ENCODE measurements at places on chromosomes 5 and 9.

GRCh38 chr9:76651119-76651705 is 113.0 kb upstream of the PCA3 start:
- no peak for DNase-seq

DNA sequence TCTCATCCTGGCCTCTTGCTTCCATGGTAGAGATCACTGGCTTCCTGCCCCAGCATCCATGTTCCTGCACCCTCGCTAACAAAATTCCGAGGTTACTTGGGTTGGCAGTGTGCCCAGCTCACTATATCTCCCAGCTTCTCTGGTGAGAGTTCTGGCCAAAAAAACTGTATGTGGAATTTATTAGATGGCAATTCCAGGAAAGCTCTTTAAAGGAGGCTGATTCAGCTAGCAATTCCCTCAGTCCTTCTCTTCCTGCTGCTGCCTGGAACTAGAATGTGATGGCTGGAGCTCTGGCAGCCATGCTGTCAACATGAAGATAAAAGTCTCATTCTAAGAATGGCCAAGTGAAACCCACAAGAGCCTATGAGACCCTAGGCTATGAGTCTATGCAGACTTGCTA is 88.8 kb downstream of the SECISBP2 start:
- DNase-seq: no peak

DNA sequence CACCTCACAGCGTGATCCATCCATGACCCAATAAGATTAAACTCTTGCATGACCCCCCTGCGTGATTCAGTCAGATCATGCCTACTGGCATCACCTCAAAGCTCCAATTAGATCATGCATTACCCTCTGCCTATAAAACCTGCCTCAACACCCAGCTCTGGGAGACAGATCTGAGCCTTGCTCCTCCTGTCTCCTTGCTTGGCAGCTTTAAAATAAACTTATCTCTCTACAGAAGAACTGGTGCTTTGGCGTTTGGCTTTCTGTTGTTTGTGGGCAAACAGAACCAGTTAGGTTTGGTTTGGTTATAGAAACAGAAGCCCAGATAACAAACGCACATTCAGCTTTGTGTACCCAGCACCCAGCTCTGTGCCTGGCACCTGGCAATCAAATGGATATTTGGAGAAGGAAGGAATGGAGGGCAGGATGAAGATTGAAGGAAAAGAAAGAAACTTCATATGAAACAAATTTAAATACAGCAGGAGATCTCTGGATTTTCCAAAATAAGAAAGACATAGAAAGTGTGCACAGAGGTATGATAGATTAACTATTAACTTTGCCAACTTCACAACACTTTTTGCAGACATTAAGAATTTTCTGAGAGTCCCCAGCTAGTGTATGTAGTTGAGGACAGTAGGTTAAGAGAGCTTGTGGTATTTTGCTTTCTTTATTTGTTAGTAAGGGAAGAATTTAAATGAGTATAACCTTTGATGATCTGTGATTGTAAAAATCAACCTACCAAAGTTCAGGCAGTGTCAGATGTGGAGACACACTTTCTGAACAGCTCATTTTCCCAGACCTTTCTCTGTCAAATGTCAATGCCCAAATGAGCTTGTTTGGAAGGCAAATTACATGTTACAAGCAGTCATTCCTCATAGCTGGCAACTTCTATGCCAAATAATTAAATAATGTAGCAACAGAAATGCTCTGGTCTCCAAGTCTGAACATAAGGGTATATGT is 102.1 kb upstream of the ASTN2 start:
- DNase-seq: no peak

GRCh38 chr9:87010626-87011025 is 63.3 kb upstream of the GAS1 start:
- DNase-seq: no peak

DNA sequence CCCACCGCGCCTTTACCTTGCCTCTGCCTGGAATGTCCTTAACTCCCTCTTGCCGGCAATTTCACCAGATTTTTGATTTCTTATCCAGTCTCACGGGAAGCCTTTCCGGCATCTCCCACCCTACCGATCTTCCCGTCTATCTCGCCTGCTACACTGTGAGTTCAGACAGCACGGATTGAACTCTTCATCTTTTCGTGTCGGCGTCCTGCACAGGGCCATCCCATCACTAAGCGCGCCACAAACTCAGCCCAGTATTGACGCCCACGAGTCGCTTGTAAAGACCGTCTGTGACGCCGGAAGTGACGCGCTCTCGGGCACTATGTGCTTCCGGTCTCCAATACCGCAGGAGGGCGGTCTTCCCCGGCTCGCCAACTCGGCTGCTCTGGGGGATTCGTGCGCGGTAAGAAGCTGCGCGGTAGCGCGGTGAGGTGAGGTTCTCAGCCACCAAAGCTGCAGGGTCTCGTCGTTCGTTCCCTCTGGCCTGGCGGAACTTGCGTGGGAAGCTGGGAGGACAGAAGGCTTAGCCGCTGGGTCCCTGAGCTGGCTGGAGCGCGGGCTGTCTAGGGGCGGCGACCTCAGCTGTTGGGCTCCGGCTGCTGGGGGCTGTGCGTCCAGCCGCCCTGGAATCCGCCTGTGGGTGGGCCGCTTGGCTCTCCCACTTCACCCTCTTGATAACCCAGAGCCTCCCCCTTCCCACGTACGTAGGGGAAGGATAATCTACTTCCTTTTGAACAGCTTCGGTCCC is at the start of gene ZCCHC9:
TSS of gene ZCCHC9 (plus strand) at position 317 of the 745 bp plus-strand sequence. CDS start 3,171 bp downstream, outside the sequence.
- DNase-seq: peak; percentile 92

DNA sequence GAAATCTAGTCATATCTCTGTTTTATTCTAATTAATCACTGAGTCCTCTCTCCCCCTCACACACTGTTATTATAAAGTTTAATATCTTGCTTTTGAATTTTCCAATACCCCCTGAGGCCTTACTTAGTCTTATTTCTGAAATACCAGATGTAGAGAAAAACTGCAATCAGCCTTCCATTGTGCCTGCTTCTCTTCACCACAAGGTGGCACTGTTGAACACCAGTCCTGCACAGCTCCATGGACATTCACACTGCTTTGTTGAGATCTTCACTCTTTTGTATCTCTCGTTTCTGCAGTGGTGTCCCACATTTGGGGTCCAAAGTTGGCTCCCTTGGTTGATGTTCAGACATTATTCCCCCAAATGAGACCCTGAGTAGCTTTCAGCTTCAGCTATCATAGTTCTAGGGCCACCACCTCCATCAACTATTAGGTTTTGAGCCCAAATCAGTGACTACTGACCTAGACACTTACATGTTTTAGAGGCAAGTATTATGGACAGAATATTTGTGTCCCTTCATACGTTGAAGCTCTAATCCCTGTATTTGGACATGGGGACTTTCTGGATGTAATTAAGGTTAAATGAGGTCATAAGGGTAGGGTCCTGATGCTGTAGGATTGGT is 24.3 kb downstream of the BOD1 start:
- DNase-seq: no peak

DNA sequence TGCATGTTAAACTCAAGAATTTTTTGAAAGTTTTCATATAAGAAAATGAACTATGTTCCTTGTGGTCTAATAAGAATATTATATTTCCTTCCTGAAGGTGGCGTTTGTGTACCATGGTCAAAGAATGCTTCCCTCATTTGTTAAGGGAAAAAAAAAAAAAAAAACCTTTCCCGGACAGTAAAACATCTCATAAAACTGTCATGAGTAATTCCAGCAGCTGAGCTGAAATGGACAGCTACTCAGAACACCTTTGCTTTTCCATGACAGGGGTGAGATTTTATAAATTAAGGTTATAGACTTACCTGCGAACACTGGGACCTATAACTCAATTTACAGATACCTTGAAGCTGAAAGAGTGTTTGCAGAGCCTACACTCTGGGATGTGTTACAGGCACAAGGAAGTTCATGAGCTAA is 113.2 kb upstream of the RANBP3L start:
- no peak for DNase-seq

GRCh38 chr5:37249815-37250164 is 614 bp upstream of the CPLANE1 start:
- DNase-seq: no peak

- no peak for DNase-seq
Measured at GRCh38 chr5:36346896-36347690, 45.4 kb upstream of the RANBP3L start.

DNA sequence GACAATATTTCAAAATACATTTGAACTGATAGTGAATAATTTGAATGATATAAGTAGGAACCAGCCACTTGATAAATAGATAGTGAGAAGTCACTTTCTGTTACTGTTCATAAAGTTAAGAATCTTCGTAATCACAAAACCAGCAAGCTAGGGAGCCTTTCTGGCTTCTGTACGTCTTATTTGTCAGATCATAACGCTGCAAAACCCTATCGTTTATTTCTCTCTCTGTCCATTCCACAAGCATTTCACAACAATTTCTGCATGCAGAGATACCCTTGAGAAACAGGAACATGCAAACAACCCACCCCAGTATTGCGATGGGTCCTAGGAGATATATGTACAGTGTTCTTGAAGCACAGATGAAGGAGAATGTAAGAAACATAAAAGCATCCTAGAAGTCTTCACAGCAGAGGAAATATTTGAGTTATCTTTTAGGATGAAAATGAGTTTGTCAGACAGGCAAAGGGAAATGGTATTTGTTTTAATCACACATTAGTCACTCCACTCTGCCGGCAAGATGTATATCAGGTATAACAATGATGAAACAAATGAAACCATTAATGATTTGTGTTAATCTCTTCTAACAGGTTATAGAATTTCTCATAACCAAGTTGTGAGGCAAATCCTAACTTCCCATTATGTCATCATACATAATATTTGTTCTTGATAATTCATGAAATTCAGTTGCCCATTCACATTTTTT is 668.7 kb upstream of the FTMT start:
- DNase-seq: no peak

DNA sequence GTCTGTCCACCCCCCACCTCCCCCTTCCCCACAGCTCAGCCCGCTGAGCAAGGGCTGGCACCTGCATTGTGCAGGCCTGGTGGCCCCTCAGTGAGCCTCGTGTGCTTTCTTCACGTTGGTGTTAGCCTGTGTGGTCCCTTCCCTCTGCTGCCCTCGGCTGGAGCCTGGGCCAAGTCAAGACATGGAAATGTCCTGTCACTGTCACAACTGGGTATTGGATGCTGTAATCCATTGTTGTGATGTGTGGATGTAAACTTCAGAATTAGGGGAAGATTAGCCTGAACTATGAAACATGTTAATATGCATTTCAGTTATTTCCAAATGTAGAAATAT is 103.9 kb downstream of the TRIO start:
- DNase-seq: no peak

- no peak for DNase-seq
Measured at GRCh38 chr5:17129093-17129849, 88.2 kb upstream of the BASP1 start.

DNA sequence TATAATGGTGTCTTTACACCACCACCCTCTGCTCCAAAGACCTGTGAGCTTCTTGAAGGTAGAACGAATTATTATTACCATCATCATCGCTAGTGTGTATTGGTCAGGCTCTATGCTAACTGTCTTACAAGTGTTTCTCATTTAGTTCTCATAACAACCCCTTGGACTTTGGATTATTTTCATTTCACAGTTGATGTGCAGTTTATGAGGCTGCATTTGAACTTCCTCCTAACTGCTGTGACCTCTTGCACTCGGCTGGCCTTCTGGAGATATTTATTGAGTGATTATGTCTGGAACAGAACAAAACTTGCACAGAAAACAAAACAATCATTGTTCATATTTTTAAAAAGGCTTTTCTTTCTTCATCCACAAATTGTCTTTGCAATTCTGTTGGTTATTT is 306.3 kb upstream of the SGCD start:
- DNase-seq: no peak

DNA sequence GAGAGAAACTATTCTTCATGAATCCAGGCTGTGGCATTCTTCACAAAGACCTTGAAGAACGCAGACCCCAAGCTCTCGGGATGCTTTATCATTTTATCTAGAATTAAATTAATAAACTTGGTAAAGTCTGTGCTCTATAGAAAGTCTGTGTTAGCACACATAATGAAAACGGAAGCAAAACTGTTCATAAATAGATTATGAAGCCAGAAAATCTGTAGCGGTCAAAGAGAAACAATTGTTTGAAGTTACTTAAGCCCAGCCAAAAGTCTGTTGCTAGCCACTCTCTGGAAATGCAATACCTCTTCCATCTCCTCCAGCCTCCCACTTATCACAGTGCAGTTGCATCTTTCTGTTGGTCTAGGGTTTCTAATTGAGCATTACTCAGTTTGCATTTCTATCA is 375.9 kb downstream of the KIF4B start:
- DNase-seq: no peak

DNA sequence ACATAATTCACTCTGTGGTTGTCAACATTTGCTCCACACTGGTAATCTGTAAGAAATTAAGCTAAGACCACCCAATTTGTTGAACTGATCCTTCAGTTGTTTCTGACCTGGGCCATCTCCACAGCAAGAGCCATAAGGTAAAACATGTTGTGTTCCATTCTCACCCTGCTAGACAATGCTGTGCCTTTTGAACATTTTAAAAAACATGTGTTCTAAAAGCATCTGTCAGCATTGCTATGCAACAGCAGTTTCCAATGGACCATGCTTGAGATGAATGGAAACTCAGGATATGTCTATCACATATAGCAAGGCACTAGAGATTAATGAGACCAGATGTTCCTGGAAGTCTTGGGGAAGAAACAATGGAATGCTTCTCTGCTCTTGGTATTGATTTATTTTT is 455.1 kb upstream of the RGMB start:
- DNase-seq: no peak

GRCh38 chr5:31537851-31538250 is 5.8 kb downstream of the C5orf22 start:
- DNase-seq: no peak

DNA sequence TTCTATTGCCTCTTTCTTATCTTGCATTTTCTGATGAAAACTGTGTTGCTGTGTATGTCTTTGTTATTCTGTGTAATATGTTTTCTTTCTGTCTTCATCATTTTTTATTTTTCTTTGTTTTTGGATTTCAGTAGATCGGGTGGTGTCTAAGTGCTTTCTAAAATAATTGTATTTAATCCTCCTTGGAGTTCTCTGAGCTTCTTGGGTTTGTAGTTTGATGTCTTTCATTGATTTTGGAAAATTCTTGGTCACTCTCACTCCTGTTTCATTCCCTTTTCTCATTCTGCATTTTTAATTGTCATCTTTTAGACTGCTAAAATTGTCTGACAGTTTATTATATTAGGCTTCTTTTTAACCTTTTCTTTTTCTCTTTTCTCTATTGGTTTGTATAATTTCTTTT is 560.5 kb downstream of the IRX1 start:
- DNase-seq: no peak

GRCh38 chr5:77425420-77425819 is 66.7 kb downstream of the WDR41 start:
- DNase-seq: no peak

DNA sequence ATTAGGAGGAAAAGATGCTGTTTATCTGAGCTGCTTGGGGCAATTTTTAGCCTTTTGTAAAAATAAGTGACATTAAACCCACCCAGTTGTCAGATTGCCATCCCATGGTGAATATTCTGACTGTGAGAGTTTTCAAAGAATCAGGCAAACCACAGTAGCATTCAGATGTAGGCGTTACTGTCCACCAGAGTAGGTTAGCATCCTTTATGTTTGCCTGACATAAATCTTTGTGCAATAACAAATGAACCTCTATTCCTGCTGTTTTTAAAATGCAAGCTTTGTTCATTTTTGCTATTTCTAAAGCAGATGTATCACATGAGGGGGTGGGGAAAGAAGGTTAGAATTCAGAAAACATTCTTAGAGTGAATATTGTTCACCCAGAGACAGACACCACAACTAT is 427.8 kb downstream of the CDH9 start:
- no peak for DNase-seq

GRCh38 chr9:96585426-96585825 is 34.2 kb downstream of the CDC14B start:
- DNase-seq: no peak

GRCh38 chr9:85262333-85262732 is 479.4 kb downstream of the AGTPBP1 start:
- no peak for DNase-seq

GRCh38 chr5:96572864-96573512 is 89.2 kb upstream of the CAST start:
- no peak for DNase-seq
